ENCODE measurements at places on chromosomes 4 and X.

GRCh38 chr4:18689308-18690115 lies 668.0 kb upstream of the LCORL start:
- DNase-seq: no peak

- DNase-seq: no peak
Measured at GRCh38 chrX:100647739-100648138, 3.7 kb downstream of the SRPX2 start.

DNA sequence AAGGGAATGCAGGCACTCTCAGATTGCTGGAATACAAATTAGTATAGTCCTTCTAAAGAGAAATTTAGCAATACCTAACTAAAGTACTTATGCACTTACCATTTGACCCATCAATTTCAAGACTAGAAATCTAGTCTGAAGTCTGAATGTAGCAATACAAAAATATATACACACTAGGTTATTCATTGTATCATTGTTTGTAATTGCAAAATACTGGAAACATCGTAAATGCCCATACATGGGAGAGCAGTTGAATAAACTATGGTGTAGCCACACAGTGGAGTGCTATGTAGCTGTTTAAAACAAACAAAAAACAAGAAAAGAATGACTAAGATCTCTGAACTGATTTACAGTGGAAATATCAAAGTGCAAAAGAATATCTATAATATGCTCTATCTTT lies 346.4 kb downstream of the ZNF674 start:
- no peak for DNase-seq

DNA sequence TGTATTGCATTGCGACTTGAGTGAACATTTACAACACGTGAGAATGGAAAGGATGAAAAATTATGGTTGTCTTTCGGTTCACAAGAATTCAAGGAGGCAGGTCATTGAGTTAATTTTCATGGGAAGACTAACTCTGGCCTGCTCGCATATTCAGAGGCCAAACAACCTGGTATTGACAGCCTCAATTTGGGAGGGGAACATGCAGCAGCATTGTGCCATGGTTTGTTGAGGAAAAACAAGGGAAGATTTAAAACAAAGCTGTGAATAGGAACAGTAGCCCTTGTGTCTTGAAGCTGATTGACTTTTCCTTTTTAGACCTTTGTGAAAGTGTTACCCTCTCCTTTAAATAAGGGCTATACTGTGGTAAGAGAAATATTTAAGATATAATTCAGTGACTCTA lies 31.9 kb downstream of the FAT4 start:
- DNase-seq: no peak

- DNase-seq: no peak
Measured at GRCh38 chr4:157701695-157701994, 471.2 kb downstream of the GASK1B start.

- no peak for DNase-seq
Measured at GRCh38 chrX:3743801-3744439, 30.5 kb upstream of the PRKX start.

All from NCI-H2081 treated with DMSO at 0.1 percent for 48 hours (cell line).